ENCODE measurements at places on chromosomes 11 and 22. TPM values are rescaled to one million over a fixed set of nuclear protein-coding genes. Genes with fewer than 3 reads are reported as not detected.

DNA sequence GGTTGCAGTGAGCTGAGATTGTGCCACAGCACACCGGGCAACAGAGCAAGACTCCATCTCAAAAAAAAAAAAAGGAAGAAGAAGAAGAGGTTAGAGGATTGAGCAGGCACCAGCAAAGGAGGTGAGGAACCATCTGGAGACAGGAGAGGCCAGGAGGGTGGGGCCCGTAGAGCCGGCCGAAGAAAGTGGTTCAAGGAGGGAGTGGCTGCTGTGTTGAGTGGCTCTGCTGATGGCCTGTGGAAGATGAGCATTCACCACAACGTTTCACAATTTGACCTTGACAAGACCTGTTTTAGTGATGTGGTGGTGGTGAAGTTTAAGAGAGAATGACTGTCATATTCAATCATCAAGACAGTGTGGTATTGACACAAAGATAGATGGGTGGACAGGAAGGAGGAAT lies 6.8 kb upstream of the CTSD start:
- no peak for DNase-seq

DNA sequence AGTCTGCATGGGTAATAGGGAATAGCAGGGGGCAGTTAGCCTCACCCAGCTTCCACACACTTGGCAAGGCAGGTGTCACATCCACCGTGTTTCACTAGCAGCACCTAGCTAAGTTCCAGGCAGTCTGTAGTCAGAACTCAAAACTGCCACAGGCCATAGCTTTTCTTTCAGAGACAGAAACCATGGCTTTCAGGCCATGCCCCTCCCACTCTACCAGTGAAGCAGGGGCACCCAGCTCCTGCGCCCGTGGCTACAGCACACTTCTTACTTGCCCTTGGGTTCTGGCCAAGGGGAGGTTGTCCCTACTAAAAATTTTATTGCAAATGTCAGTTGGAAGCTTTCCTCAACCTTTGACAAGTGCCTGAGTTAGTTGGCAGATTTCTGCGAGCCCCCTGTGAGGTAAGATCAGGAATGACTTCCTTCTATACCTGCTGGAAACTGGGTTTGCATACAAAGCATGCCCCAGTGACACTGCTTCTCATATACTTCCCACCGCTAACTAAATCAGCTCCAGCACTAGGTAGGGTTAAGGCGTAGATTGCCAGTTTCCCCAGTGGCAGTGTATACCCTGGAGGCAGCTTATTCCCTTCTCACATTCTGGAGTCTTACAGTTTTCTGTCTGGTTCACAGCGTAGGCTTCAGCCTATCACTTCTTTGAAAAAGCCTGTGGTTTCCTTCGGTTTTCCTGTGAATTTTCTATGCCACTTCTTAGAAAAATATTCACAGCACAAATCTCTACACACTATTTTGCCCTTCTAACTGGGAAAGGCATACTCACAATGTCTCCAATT lies 139.0 kb upstream of the LUZP2 start:
- DNase-seq = no peak

DNA sequence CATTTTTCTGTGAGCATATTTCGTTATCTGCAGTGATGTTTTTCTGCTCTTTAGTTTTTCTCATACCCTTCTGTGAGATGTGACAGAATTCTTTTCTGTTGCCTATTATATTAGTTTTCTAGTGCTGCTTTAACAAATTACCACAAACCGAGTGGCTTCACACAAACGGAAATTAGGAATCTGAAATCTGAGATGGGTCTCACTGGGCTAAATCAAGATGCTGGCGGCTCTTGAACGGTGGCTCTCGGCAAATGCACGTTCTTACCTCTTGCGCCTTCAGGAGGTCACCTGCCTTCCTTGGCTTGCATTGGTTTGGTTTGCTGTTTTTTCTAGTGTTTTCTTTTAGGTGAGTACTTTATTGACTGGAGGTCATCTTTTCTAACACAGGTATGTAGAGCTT lies 13.0 kb downstream of the ZBED4 start:
- DNase-seq = no peak

The PLAAT4 gene
- not detected for total RNA-seq

The VPS37C gene
- 16.6 TPM for total RNA-seq

Measured in G401 (cell line).